ENCODE measurements at places on chromosomes 13 and 19.

- no peak for DNase-seq
Measured at GRCh38 chr19:53993448-53993847, 2.0 kb downstream of the CACNG6 start.

- DNase-seq, result no peak
Measured at GRCh38 chr13:23899555-23899954, 2.3 kb upstream of the C1QTNF9B start.

- peak; percentile 95 for DNase-seq
Measured at GRCh38 chr13:110712081-110712848, 1.2 kb upstream of the ING1 start.

- no peak for DNase-seq
Measured at GRCh38 chr19:11168568-11168967, 13.0 kb upstream of the SPC24 start.

- DNase-seq, result no peak
Measured at GRCh38 chr13:46348961-46349360, 38.1 kb downstream of the RUBCNL start.

DNA sequence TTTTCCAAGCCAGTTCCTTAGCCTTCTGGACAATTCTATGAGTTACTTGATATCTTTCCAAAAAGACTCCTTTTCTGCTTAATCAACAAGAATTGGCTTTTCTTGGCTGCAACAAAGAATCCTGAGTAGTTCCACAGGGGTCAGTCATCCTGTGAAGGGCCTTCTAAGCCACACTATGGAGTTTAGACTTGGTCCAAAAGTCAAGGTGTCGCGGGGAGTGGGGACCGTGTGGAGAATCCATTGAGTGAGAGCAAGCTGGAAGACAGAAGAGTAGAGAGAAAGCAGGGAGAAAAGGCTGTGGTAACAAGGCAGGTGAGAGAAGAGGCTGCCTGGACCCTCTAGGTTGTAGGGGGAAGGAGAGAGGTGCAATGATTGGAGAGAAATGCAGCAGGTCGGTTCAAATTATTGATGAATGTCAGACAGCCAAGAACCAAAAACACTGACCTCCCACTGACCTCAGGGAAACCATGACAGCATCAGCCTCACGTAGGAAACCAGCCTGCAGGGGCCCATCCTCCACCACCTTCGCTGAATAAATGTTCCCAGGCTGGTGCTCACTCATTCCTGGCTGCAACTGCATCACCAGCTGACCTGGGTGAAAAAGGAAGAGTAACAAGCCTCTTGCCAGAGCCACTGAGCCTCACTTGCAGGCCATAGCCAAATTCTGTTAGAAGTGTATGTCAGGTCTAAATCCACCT, 7.1 kb upstream of the IFT88 start:
- DNase-seq, result no peak
